ENCODE measurements at places on chromosomes 1 and 21.

DNA sequence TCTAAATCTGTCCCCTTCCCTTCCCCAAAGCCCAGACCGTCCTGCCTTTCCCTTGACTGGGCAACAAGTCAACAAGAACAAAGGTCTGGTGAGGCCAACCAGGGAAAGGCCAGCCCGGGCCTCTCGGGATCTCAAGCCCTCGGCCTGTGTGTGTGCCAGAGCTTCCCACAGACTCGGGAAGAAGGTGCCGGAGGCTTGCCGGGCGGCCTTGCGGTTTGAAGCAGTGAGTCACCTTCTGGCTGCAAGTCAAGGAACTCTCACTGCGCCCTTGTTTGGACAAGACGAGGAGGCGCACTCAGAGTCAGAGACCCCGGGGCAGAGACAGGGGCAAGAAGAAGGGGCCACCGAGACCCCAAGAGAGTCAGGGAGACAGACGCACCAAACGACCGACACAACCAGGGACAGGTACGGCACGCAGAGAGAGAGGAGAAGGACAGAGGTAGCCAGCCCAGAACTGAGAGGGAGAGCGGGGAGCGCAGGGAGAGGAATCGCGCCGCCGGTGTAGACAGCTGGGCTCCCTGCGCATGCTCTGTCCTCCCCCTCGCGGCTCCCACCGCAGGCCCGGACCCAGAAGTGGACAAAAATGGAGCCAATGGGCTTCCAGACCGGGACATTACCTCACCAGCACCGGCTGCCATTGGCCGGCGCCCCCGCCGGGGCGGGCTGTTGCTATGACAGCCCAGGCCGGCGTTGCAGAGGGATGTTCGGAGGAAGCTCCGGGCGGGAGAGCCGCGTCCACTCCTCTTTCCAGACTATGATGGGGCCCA, 66.6 kb upstream of the LAPTM5 start:
- peak; percentile 99 for DNase-seq

GRCh38 chr1:155175927-155176371, 2.3 kb downstream of the TRIM46 start:
- DNase-seq, result no peak

GRCh38 chr1:226494092-226494609, 54.4 kb upstream of the STUM start:
- no peak for DNase-seq

DNA sequence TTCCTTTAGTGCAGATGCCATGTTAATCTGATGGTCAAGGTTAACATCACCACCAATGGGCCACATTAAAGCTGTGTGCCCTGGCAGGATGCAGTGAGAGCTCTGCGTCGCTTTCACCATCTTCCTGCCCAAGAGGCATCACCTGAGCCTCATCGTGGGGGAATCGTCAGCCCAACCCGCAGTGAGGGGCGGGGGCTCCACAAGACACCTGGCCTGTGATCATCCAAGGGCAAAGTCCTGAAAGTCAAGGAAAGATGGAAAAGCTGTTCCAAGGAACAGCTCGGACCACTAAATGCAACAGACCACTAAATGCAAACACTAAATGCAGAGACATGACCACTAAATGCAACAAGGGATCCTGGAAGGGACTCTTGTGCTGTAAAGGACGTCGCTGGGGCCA, 49.9 kb downstream of the WDR4 start:
- DNase-seq, result no peak

DNA sequence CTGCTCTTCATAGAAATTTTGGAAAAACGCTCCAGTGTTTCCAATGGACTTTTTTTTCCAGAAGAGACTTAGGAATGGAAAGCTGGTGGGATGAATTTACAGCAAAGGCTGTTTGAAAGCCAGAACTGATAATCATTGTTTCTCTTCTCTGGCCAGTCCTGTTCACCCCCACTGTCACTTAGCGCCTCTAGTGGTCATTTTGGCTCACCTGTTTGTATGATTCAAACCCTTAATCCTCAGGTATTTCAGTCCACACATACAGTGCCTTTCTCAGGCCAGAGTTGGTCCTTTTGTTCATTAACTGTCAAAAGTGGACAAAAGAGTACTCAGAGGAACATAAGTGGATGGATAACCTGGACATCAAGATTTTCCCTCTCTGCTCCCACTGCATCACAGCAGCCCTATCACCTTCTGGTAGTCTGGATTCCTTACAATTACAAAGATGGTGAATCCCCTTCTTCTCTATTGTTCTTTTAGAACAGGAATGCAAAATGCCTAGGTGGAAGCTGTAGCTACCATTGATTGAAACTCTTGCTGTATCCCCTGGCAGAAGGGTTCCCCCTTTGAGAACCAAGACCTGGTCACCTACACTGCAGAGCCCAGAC, 177.6 kb upstream of the OLFM3 start:
- no peak for DNase-seq

DNA sequence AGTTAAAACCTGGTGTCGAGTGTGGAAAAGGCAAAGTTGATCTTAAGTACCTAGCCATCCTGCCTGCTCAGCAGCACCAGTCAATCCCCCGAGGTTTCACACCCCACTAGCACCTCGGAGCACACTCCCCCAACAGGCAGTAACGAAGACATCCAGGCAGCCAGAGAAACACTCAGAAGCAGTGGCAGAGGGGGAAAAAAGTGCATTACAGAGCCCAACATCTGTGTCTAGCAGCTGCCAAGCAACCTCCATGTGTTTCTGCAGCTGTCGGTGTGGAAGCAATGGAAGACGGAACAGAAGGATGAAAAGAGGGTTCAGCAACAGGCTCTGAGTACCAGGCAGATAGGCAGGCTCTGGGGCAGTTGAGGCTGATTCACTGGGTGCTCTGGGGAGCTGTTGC, 73.4 kb upstream of the PROX1 start:
- no peak for DNase-seq

DNA sequence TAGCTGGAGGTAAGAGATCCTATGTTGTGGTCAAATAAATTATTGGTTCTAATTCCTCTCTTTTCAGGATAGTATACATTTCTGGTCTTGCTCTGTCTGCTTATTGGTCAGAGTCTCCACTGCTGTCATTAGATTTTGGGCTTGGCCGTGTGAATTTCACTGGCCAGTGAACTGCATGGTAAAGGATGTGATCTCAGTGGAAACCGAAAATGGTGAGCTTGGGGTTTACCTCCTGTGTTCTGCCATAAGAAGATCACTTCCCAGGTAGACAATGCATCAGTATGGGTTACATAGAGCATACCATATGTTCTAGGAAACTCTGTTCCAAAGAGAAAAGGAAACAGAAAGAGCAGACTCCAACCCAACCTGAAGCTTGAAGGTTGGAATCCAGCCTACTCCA, 1123.3 kb upstream of the B3GALT2 start:
- no peak for DNase-seq

DNA sequence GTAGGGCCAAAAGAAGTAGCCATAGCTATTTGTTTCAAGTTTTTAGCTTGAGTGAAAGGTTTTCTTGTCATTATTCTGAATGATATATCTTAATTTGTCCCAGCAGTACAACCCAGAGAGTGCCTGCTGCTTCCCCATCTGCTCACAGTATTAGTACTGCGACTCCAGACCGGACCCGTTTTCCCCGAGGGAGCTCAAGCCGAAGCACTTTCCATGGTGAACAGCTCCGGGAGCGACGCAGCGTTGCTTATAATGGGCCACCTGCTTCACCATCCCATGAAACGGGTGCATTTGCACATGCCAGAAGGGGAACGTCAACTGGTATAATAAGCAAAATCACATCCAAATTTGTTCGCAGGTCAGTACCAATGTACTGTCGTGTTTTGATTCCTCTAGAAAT, 37.2 kb upstream of the C1orf115 start:
- DNase-seq, result no peak

DNA sequence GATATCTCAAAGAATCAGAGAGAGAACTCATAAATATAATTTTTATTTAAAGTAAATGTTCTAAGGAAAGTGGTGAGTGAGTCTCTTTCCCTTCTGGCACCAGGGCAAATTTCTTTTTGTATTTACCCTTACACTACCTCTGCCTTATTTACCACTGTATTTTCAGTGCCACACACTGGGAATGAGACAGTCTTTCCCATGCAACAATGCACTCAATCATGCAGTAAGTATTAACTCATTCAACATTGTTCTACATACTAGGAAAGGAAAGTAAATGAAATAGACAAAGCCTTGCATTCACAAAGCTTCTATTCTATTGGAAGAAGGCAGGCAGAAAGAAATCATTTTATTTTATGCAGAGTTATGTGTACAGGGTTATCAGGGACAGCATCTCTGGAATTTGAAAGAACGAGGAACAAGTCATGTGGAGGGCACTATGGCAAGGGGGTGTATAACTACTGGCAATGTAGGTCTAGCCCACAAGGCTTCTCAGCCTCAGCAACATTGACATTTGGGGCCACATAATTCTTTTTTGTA, 129.8 kb upstream of the PRDX6 start:
- DNase-seq, result no peak

DNA sequence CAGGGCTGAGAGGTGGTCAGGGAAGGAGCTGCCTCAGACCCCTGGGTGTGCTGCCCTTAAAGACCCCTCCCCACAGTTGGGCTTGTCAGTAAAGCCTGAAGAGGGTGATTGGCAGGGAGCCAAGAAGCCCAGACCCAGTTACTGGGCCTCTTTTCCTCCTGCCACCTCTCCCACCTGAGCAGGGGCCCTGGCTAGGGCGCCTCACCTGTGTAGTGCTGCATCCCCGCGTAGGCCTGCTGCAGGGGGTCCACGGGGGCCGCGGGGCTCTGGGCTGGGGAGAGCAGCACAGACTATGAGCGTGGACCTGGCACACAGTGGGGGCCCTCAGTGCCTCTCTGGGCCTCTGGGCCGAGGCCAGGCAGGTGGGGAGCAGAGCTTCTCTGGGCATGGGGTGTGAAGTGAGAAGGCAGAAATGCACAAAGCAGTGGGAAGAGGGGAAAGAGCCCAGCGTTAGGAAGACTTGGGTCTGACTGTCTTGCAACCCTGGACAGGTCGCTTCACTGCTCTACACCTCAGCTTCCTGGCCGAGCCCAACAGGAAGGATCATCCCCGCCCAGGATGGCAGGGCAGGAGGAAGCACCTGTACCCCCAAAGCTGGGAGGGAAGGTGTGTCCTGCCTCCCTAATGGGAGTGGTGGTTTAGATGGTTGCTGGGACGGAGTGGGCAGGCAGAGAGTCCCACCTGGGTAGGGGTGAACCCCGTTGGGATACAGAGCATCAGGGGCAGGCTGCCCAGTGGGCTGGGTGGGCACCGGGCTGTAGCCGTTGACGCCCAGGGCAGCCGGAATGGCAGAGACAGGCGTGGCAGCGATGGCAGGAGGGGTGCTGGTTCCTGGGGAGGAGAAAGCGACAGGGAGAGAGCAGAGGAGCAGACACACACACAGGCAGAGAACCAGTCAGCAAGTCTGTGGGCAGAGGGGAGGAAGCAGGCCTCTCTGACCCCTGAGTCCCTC, 9.9 kb downstream of the CELF3 start:
- DNase-seq, result no peak

DNA sequence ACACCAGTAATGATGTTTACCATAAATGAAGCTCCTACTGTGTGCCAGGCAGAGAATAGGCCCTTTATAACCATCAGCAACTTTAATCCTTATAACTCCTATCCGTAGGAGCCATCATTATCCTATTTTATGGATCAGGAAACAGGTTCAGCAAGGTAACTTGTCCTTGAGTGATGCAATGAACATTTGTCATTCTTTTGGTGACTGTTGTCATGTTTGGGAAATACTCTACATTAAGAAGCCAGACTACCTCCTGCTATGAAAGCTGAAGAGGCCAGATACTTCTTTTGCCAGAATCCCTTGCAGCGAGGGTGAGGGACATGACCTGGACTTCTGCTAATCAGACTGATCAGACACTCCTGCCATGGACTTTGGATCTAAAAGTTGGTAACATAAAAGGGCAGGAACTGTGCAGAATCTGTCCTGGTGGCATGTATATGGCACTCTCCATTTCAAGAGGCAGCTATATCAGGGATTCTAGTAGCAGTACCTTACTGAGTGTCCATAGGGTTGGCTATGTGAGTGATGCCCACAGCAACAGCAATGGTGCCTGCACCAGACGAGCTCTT, 33.1 kb upstream of the SRRM1 start:
- DNase-seq, result no peak

DNA sequence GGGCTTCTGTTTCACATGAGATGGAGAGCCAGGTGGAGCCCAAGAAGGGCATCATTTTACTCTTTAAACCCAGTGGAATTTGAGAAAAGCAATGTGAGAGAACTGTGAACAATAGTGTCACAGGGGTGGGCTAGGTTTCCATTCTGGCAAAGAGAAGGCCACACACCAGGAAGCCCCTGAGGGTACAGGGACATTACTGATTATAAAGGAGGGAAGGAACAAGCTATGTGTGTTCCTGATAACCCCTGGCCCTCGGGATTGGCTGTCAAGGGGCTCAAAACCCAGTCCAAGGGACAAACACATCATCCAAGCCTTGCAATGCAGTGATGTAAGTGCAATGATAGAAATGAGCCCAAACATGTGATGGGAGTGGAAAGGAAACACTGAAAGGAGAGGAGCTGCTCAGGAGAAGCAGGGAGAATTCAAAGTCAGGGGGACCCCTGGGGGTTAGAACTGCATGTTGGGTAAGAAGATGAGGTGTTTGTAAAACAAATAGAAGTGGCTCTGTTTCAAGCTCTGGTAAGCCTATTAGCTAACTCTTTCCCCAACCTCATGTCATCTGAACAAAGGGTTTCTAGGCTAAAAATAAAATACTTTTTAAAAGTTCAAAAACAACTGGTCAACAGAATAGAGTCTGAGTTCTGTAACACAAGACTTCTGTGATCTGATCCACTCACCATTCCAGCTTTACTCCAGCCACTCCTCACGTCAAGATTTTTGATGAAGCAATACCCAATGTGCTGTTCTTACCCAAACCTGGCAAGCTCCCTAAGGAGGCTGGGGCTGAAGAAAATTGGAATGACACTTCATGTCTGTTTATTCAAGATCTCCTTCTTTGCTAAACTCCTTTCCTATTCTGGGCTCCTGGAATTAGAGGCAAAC, 51.1 kb upstream of the IL12RB2 start:
- no peak for DNase-seq

- DNase-seq, result no peak
These were observed 15.9 kb downstream of the WDR4 start for GRCh38 chr21:42863504-42863870.

All from HTR-8/SVneo (cell line).